Activated CD4-positive, CD25-positive, alpha-beta regulatory T cell treated with anti-CD3 and anti-CD28 coated beads, Interleukin-2, amount 50 U/mL, for 72 hours (primary cell): ENCODE measurements at places on chromosomes 2 and 18.

DNA sequence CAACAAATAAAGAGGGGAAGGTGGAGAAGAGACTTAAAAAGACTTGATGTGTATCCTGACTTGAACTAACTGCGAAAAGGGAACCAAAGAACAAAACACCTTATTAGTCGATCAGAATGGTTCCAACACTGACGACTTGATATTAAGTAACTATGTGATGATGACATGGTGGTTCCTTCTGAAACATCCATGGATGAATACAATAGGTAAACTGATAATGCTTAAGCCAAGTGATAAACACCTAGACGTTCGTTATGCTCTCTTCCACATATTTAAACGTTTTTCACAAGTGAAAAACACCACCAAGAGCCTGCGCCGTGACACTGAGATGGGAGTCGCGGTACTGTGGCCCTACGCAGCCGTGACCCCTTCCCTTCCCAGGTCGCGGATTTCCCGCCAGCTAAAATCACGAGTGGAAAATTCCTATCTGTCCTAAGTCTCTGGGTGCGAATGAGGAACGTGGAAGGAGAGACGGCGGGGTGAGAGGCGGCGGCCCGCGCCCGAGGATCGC, 797 bp downstream of the TTC32 start:
- no peak for DNase-seq

- DNase-seq: no peak
Observed at GRCh38 chr2:139544186-139544851, 764.1 kb upstream of the NXPH2 start.

- no peak for DNase-seq
Observed at GRCh38 chr18:56532176-56532840, 106.1 kb downstream of the TXNL1 start.

DNA sequence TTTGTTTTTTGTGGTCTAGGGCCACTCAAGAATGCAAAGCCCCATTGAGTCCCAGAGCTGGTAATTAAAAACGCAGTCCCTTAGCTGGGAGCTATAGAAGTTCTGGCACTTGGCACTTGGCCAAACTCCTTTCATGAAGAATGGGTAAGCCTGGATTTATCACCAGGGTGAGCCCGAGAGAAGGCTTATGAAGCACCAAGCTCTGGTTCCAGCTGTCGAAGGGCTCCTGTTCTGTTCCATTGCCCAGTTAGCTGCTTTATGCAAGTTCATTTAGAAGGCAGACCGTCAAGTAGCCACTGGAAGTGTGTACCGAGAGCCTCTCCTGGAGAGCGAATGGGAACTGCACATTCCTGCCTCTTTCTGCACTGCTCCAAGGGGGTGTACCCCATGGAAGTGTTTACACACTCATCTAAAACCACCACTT, 14.2 kb downstream of the ECEL1 start:
- no peak for DNase-seq

GRCh38 chr2:160505256-160505655, 11.6 kb upstream of the RBMS1 start:
- no peak for DNase-seq

DNA sequence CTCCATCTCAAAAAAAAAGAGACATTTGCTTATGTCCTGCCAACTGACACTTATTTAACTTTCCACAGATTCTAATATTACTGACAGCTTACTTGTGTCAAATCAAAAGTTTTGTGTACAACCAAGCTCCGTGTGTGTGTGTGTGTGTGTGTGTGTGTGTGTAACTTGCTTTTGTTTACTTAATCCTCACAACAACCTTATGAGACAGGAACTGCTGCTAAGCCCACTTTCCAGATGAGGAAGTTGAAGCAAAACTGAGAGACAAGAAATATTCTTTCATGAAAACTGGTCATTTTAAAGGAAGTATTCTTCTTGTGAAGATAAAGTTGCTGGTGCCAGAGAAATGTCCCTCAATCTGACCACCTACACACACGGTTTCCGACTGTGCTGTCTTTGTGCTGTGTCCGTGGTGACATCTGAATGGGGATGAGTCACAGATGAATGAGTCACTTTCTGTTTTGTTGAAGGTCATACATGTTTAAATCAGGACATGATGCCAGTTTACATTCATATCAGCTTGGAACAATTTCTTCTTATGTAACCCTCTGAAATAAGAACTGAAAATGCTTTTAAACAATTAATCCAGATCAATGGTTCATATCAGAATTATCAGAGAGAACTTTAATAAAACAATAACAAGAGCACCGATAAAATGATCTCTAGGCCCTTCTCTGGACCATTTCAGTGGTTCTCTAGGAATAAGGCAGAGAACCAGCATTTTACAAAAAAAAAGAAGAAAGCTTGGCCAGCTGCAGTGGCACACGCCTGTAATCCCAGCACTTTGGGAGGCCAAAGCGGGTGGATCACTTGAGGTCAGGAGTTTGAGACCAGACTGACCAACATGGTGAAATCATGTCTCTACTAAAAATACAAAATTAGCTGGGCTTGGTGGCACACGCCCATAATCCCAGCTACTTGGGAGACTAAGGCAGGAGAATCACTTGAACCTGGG, 95.5 kb downstream of the THNSL2 start:
- no peak for DNase-seq

GRCh38 chr18:49865401-49865800, 52.1 kb upstream of the ACAA2 start:
- DNase-seq: no peak

GRCh38 chr2:205708231-205708631, 25.9 kb downstream of the NRP2 start:
- DNase-seq: no peak

- DNase-seq: no peak
Observed at GRCh38 chr2:152549423-152549822, 167.8 kb downstream of the PRPF40A start.

DNA sequence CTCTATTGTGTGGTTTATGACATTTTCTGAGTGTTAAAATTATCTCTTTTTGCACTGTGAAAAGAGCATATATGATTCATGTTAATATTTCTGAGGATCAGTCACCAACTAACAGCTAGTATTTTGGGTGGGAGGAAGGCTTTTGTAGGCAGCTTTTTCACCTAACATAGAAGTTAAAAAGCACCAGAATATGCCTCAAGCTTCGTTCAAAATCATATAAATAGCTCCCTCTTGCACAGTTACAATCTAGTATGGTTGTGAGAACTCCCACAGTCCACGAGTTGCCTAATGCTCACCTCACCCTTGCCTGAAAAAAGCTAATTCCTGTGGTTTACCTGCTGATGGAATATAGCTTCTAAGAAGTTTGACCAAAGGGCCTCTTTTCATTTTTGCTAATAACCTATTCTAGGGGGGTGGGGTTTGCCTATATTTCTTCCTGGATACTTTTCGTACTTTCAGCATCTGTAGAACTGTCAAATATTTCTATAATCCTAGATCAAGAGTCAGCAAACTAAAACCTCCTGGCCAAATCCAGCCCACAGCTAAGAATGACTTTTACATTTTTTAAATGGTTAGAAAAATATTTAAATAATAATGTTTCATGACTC, 167.1 kb upstream of the FOSL2 start:
- DNase-seq: no peak

DNA sequence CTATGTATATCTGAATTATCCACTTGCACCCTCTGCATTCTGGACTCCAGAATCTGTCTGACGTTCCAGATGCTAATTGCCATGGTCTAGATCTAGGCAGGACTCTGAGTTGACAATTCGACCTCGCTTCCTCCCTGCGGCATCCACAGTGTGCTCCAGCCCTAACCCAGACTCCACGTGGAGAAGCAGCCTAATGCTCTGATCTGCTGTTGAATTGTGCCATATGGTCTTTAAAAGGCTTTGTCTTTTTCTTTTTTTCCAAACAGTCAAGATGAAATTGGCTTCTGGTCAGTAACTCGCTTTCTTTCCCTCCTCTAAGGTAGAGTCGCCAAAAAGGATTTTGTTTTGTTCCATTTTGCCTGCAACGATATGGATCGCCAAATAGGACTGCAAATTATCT, 752.6 kb upstream of the ID2 start:
- DNase-seq: no peak

DNA sequence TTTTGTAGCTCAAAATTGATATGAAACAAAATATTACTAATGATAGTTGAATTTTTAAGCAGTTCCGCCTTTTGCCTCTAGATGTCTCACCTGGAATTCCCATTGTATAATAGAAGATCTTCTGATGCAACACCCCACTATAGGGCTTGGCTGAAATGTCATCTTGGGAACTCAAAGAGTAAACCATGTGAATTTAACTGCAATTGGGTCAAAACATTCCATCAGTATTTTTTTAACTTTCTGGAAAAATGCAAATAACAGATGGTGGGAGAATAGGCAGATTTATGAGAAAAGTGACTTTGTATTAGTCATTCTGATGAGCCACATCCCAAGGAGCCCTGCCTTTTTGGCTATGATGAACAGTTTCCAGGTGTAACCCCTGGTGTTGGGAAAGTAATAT, 489.9 kb downstream of the NYAP2 start:
- DNase-seq: no peak

- no peak for DNase-seq
Observed at GRCh38 chr18:22309191-22309590, 108.5 kb downstream of the CTAGE1 start.

GRCh38 chr2:186099826-186100225, 361.2 kb downstream of the FSIP2 start:
- no peak for DNase-seq

DNA sequence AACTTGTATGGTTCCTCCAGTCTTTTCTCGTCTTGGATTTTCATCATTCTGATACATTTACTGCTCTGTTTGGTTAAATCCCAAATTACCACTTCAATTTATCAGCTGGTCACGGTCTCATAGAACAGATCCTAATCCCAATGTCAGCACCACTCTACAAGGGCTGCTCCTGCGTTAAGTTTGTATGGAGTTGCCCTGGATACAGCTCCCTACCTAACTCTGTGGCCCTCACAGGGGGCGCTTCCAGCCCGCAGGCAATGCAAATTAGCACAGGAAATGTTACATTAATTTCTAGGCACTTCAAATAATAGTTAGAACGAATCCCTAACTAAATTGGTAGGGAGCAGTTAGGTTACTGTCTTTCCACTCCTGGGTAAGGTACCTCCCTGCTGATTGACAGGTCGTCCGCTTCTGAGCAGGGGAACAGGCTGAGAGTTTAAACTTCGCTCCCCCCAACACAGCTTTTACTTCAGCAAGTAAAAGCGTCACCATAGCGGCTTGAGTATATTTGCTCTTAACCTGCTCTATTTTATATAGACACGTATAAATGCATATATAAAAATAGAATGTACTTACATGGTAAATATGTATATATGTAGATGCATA, 238.5 kb upstream of the FANCL start:
- DNase-seq: no peak

- DNase-seq: no peak
Observed at GRCh38 chr2:45857867-45858520, 206.5 kb downstream of the PRKCE start.

- no peak for DNase-seq
Observed at GRCh38 chr18:46329736-46330246, 225.6 kb downstream of the HAUS1 start.

DNA sequence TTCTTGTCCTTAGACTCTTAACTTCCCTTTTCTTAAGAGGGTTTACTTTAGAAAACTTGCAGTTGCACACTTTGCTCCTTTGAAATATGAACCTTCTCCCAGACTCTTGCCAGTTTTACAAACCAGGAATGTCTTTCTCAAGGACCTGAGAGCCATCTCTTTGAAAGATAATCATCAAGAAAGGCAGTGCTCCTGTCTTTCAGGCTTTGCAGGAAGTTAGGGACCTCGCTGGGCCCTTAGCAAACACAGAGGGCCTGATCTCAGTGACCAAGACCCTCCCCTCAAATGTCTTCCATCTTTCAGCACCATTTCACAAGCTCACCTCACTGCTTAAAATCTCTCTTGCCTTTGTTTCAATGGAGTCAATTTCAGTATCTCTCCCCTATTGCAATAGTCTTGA, 32.0 kb upstream of the NYAP2 start:
- no peak for DNase-seq

- DNase-seq: no peak
Observed at GRCh38 chr2:132446444-132446843, 29.8 kb downstream of the GPR39 start.

DNA sequence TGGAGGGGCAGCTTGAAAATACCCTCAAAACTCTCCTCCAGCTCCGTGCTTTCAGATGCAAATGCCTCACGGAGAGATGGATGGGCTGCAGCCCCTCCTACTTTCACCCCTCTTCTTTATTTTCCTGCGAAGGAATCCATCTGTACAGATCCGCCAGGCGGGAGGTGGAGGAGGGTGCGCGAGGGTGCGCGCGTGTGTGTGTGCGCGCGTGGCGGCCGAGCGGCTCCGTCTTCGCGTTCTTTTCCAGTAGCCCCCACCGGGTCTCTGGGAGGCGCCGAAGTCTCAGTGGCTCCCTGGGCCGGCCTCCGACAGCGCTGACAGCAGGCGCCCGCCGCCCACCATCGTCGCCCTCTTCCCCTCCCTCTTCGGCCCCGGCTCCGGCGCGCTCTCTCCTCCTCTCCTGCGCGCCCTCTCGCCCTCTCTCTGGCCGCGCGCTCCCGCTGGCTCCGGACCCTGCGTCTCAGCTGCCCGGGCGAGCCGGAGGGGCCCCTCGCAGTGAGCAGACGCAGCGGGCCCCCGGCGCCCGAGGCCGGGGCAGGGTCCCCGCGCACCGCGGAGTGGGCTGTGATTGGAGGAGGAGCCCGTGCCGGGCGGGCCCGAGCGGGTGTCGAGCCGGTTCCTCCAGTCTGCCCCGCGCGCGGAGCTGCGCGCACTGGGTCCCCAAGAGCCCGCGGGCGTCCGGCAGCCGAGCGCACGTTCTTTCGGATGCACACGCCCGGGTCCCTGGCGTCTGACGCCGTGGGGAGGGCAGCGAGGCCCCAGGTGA, at the start of gene CDH7:
Gene CDH7 (plus strand): TSS at position 624 of the 766 bp plus-strand sequence. CDS start 11,831 bp downstream, outside the sequence.
- no peak for DNase-seq

GRCh38 chr18:3839581-3839981, 389.6 kb downstream of the TGIF1 start:
- DNase-seq: no peak

DNA sequence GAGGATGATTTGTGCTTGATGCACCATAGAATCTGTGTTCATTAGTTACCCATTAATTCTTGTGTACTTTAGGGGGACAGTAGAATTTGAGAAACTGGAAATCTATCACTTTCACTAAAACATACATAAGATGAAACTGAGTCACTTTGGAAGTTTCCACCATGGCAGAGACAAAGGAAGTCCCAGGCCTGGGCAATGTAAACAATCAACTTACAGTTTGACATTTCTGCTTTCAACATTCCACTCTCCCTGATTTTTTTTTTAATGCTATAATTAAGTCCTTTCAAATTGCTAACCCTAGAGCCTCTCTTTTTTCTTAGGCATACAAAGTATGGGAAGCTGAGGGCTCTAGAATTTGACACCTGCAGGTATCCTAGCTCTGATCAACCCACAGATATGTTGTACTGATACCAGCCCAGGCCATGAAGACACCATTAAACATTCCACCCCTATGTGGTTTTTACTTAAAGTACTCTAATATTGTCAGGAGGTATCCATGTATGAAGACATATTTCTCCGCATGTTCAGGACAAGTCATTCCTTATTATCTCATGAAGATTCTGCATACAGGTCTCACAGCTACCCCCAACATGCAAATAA, 88.5 kb upstream of the GLS start:
- DNase-seq: no peak

DNA sequence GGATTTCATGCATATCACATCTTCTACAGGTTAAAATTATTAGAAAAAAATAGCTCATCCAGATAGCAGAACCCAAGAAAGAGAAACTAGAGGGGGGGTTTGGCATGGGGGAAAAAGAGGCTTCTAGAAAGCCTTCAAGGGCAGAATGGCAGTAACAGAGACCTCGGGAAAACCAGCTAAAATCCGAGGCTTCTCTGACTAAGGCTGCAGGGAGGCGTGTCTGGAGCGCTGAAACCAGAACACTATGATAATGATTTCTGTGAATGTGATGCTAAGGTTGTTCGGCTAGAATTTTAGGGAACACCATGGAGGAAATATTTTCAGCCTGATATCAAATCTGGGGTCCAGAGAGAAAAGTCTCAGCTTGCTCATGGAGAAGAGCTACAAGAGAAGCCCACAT, 73.0 kb downstream of the ATP8B1 start:
- no peak for DNase-seq
